ENCODE measurements at places on chromosomes 3 and 15.

DNA sequence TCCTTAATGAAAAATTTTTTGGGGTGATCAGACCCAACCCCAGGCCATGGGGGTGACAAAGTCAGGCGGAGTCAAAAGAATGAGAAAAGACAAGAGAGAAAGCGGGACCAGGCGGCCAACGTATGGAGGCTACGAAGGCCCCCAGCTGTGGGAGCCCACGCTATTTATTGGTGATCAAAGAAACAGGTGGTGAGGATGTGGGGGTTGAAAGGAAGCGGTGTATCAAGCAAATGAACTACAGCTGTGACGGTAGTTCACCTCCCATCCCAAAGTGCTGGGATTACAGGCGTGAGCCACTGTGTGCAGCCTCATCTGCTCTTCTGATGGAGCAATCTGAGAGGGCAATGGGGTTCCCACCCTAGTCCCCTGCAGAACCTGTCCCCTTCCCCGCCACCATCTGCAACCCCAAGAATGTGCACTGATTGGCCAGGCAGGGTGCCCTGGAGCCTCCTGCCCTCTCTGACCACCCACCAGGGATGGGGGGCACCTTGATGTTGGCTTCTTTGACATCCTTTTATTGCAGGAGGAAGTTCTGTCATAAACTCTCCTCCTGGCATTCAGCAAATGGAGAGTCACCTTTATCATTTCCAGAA is 1.1 kb upstream of the CHRNA3 start:
- no peak for DNase-seq

DNA sequence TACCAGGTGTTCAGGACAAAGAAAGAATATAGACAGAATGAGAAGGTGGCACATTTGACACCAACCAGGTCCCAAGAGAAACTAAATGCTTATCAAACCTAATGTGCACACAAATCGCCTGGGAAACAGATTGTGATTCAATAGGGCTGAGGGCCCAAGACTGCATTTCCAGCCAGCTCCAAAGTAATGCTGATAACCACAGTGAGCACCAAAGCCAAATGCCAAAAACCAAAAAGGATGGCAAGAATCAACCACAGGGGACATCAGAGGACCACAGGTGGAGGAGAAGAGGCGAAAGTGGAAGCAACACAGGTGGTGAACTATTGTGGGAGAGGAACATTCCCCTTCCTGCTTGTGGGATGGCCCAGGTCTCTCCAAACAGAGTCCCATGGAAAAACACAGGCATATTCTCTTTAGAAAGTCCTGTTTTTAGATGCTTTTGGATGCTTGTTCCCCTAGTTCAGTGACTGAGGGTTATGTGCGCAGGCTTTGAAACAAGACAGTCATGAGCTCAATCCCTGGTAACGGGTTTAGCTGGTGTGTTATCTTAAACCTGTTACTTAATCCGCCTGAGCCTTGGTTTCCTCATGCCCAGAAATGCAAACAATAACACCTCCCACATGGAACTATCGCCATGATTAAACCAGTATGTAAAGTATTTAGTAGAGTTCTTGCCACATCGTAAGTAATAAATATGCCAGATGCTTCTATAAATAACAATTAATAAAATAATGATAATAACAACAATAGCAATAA is 241.7 kb downstream of the ATP8B4 start:
- no peak for DNase-seq

DNA sequence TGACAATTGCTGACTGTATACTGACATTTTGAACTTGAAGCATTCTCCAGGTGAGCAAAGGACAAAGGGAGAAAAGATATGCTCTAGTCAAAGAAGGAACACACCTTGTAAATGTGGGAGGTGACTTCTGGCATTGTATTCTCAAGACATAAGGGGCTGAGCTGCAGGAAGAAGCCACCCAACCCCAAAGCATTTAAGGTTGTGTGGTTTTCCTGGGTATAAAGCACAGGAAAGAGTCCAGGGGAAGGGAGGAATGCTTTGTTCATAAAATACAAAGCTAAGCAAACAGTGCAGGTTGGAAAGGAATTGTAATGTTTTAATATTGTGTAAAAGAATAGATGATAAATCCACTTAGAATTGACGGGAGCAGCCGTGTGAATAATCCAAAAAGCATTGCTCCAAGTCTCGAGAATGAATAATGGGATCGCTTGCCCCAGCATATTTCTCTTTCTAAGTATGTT is 102.4 kb upstream of the LRIG1 start:
- DNase-seq = no peak

GRCh38 chr3:169173231-169173630 is 490.3 kb downstream of the MECOM start:
- DNase-seq = peak; percentile 19

DNA sequence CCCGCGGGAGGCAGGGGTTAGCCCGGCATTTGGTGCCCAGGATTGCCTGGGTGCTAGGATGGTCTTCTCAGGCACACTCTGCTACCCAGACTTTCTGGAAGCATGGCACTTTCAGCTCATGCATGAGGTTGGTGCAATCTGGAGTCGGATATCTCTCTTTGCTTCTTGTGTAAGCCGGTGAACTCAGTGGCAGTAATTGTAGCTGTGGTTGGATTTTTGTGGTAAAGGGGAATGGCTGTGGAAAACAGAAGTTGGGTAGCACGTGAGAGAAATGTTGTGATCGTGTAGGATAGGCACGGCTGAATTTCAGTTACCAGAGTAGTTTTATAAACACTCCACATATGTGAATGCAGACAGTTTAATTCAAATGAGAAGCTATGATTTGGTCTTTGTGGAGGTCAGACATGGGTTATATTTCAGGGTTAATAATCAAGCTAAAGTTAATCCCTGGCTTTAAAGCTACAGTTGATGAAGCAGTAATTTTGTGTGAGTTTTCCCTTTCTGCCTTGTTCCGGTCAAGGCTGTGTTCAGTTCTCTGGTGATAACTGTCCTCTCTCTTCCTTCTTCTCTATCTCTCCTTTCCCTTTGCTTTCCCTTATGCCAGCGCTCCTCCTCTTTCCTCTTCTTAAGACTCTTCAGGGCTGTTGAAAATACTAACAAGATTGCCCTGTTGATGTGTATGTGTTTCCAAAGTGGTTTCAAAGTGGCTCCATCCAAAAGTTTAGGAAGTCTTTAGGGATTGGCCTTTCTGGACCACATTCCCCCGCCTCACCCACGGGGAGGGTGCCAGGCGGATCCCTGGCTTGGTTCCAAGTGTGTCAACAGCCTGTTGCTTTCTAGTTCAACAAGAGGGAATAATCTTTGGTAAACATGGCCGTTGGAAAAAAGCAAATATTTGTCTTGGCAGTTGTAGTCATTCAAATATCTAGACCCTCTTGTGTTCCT is 404.6 kb upstream of the C2CD4B start:
- DNase-seq = peak; percentile 85

DNA sequence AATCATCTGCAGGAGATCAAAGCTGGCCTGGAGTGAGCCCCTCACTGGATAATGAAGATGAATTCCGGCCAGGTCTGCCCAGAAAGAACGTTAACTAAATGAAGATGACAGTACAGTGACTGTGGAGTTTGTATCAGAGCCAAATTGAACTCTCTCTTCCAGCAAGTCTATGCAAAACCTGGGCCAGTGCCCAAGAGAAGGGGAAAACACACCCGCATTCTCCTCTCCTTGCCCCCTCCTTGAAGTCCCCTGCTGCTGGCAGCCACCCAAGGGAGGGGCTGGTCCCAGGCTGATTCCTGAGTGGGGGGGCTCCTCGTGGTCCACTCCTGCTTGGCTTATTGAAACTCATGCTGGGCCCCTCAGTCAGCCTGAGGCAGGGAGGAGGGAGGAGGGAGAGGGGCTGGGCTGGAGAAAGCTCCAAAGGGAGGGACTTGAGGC is 155.7 kb downstream of the RAB11A start:
- DNase-seq = peak; percentile 10

GRCh38 chr3:70565861-70566260 is 253.4 kb upstream of the MDFIC2 start:
- no peak for DNase-seq

GRCh38 chr15:74179101-74179841 is 5.8 kb downstream of the ISLR start:
- no peak for DNase-seq

DNA sequence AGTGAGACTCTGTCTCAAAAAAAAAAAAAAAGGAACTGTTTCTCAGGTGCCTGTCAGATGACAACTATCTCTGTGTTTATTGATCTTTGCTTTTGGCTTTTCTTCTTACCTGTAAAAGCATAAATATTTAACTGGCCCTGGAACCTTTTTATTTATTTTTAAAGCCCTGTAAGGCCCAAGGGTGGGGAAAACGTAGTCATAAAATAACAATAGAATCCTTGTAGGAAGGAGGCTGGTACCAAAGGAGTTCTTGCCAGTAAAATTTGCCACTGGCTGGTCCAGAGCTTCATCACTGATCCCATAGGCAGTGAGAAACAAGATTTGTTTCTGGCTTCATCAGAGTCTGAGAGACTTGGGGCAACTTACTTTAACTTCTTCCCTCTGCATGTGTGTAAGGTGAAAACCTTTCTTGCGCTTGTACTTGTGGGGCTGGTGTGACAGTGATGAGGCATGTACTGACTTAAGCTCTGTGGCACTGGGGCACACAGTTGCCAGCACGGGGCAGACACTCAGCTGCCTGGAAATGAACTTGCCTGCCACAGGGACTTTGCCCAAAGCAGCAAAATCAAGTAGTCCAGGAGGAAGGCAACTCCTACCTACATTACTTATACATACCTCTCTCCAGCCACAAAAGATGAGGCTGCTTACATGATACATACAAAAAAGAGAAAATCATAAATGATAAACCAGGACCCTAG is 19.6 kb downstream of the B4GALT4 start:
- DNase-seq = no peak

GRCh38 chr3:111605018-111605417 is 9.9 kb upstream of the ZBED2 start:
- DNase-seq = no peak

- DNase-seq = no peak
These were observed 2.3 kb upstream of the DNAJB8 start for GRCh38 chr3:128468791-128469527.

DNA sequence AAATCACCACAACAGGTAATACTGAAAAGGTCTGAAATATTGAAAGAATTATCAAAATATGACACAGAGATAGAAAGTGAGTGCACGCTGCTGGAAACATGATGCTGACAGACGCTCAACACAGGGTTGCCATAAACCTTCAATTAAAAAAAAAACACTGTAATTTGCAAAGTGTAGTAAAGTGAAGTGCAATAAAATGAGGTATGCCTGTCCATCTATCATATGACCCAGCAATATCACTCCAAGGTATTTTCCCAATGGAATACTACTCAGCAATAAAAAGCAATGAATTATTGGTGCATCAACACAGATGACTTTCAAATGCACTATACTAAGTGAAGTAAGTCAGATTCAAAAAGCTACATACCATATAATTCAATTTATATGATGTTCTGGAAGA is 47.6 kb upstream of the SLC12A8 start:
- no peak for DNase-seq

GRCh38 chr3:160697637-160698380 is 20.8 kb downstream of the ARL14 start:
- DNase-seq = no peak

DNA sequence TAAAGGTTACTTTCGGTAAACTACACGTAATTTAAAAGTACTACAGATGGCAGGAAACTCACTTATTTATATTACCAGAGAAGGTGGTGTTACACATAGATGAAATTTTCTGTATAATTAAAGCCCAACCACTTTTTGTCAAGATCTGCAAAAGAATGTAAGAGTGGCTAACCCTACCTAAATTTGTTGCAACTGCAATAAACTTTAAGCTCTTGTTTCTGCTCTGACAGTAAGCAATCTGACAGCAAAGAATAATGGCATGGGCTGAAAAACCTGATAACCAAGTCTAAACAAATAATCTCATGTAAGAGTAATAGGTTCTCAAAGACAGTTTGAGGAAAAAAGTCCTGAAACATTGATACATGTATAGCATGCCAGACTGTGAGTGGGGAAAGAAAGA is 897.3 kb downstream of the TUSC7 start:
- no peak for DNase-seq

DNA sequence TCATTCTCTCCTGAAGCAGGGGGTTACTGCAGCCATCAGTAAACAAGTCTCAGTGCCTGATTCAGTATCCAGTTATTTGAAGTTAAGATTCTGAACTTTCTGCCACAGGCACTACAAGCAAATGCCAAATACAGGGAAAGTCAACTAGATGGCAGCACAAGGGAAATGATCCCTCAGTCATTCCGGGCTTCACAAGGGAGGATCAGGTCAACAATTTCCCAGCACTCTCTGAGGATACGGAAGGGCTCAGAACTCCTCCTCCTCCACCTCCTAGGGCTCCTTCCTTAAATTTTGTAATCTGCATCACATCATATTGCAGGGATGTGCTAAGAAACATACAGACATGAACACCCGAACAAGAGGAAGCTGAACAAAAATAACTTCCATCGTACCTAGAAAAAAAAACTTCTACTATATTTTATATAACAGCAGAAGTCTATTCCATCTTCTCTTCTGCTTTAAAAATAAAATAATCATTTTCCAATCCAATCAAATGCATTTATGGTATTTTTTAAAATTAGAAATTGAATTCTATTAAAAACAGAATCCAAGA is 187.1 kb downstream of the FMN1 start:
- DNase-seq = no peak

- no peak for DNase-seq
These were observed 47.4 kb downstream of the PAQR5 start for GRCh38 chr15:69346112-69346511.

DNA sequence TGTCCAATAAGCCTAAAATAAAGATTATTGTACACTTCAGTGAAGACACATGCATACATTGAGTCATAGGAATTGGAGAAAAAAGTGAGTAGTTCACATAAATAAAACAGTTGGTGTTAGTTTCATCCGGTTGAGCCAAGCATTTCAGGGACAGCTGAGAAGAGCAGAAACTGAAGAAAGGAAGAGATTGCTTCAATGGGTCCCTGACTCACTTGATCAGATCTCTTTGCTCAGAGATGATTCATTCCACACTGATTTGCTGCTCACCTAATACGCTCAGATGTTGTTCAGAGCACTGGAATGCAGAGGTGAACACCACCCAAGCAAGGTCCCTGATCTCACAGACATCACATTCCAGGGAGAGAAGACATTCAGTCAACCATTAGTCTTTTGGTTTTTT is 93.7 kb downstream of the RAD18 start:
- DNase-seq = no peak

DNA sequence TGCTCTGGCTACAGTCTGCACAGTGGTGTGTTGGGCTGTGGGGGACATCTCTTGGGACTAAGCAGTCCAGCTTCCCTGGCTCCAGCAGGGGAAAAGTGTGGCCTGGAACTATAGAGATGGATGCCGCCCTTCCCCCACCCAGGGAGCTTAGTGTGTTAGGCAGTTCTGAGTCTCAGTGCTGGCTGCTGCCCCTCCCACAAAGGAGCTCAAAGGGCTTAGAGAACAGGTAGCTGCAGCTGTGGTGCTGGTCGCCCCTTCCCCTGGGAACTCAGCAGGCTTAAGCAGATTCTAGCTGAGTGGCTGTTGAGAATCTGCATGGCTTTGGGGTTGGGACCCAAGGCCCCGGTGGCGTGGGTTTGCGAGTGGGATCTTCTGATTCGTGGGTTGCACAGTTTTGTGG is 190.8 kb downstream of the PDCD6IP start:
- no peak for DNase-seq

GRCh38 chr15:45458746-45459403 is 63.7 kb downstream of the SLC30A4 start:
- DNase-seq = peak; percentile 16

- DNase-seq = peak; percentile 25
These were observed at the start of gene UBA7 for GRCh38 chr3:49813497-49814174. TSS of gene UBA7 (minus strand) at chr3:49813953. CDS start at chr3:49813787, 166 bp downstream.

- DNase-seq = no peak
These were observed 763 bp upstream of the ZIC4 start for GRCh38 chr3:147407114-147407497.

Measured in DMS79 treated with DMSO at 0.1 percent for 48 hours (cell line).